Progenitor cell of endocrine pancreas (in vitro differentiated cells): ENCODE measurements at places on chromosomes 16 and 17.

DNA sequence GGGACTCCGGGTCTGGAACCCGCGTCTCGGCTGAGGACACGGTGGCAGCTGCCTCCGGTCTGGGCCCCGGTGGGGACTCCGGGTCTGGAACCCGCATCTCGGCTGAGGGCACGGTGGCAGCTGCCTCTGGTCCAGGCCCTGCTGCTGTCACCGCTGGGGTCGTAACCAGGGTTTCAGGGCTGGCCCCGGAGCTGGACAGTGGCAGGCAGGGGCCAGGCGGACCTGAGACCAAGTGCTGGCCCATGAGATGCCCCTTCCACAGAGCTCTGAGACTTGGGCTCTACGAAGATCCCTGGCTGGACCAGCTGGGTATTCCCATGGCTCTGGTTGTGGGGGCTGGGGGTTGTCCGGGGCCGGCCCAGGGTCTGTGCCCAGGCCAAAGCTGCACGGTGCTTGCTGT, 3.8 kb downstream of the RPUSD1 start:
- DNase-seq: no peak

GRCh38 chr17:33233811-33234177, 59.3 kb downstream of the ASIC2 start:
- DNase-seq: no peak

GRCh38 chr17:50564916-50565315, 4.4 kb downstream of the CACNA1G start:
- no peak for DNase-seq

GRCh38 chr16:11133344-11133943, 122.6 kb downstream of the SOCS1 start:
- DNase-seq: no peak

DNA sequence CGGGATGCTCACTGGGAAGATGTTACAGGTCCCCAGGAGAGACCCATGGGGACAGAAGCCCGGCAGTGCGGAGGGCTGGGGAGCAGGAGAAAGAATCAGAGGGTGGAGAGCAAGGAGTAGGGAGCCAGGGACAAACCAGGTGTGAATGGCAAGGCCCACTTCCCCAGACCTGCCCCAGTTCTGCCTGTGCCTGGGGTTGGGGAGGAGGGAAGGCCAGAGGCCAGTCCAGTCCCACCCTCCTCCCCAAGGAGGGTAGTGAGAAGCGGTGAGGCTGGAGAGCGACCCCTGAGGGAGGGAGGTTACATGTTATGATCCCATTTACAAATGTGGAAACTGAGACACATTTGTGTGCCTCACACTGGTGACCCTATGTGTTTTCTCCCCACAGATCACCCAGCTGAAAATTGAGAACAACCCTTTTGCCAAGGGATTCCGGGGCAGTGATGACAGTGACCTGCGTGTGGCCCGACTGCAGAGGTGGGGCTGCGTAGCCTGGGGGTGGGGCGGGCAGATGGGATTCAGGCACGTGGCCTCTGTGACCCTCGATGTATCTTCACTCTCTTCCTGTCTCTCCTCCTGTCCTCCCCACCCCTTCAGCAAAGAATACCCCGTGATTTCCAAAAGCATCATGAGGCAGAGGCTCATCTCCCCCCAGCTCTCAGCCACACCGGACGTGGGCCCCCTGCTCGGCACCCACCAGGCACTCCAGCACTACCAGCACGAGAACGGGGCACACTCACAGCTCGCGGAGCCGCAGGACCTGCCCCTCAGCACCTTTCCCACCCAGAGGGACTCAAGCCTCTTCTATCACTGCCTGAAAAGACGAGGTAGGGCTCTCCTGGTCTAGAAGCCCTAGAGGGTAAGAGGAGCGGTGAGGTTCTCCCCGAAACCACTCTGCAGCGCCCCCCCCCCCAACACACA, 27.5 kb downstream of the TBX4 start:
- DNase-seq: no peak

DNA sequence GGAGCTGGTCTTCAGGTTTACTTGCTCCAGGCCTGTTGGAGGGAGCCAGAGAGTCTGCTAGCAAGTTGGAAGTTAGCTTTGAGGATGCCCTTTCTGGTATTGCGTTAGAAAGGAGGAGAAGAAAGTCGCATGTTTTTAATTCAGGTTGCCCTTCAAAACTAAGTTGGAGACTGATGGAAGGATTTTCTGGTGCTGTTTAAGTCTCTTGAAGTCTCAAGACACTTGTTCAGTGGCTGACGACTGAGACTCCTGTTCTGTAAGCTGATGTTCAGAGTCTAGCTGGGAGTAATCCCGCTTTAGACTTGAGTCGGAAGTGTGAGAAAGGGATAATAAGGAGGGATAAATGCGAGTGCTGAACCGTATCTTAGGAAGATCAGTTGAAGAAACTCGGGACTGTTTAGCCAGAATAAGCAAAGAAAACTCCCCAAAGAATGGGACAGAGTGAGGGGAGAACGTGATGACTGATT, 740 bp downstream of the AATF start:
- DNase-seq: no peak

- no peak for DNase-seq
Measured at GRCh38 chr16:52077607-52078006, 469.3 kb downstream of the TOX3 start.

- DNase-seq: no peak
Measured at GRCh38 chr16:70375636-70376611, 29.2 kb downstream of the DDX19A start.

GRCh38 chr17:51765282-51766135, 393.0 kb downstream of the CA10 start:
- DNase-seq: no peak

GRCh38 chr16:77777745-77778144, 10.6 kb upstream of the VAT1L start:
- no peak for DNase-seq

DNA sequence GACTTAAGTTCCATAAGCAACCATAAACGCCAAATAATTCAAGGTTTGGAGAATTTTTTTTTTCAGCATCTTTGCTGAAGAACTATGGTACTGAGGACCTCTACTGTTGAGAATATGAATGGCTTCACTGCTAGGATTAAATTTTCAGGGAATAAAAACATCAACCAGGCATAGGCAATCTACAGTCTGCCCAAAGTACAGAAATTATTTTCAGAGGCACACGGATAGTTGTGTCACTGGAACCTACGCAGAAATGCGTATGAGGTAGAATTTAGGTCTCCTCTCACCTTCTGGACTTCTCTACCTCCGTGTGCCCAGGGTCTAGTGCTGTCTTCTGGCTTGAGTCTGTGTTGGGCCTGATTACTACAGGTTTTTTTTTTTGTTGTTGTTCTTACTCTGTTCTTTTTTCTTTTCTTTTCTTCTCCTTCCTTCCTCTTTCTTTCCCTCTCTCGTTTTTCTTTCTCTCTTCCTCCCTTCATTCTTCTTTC, 39.7 kb downstream of the NACA2 start:
- DNase-seq: no peak

DNA sequence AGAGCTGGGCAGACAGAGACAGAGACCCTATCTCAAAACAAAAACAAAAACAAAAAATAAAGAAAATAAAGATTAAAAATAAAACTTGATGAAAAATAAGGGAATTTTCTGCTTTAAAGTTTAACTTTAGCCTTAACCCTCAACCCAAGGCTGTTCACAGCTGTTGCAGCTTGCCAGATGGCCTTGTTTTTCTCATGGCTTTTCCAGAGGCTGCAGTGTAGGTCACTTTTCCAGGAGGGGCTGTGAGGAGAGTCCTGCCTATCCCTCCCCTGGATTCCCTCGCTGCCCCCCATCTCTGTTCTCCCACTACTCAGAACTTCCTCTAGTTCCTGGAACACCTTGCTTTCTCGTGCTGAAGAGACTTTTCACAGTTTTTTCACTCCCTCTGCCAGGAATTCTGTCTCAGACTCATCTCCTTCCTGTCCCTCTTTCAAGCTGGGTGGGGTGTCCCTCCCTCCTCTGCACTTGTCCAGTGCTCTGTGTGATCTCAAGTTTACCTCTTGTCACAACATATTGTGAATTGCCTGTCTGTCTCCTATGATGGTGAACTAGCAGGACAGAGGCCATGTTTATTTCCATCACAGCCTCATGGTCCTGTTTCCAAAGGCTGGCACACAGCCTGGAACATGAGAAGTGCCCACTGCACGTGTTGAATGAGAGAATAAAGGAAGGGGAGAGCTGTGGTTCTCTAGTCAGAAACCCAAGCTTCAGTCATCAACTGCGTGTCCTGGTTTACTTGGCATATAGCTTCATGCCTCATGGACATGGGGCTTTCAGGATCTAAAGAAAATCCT, 69.9 kb upstream of the MSI2 start:
- DNase-seq: no peak

GRCh38 chr16:85205747-85206471, 93.6 kb upstream of the CIBAR2 start:
- DNase-seq: no peak

DNA sequence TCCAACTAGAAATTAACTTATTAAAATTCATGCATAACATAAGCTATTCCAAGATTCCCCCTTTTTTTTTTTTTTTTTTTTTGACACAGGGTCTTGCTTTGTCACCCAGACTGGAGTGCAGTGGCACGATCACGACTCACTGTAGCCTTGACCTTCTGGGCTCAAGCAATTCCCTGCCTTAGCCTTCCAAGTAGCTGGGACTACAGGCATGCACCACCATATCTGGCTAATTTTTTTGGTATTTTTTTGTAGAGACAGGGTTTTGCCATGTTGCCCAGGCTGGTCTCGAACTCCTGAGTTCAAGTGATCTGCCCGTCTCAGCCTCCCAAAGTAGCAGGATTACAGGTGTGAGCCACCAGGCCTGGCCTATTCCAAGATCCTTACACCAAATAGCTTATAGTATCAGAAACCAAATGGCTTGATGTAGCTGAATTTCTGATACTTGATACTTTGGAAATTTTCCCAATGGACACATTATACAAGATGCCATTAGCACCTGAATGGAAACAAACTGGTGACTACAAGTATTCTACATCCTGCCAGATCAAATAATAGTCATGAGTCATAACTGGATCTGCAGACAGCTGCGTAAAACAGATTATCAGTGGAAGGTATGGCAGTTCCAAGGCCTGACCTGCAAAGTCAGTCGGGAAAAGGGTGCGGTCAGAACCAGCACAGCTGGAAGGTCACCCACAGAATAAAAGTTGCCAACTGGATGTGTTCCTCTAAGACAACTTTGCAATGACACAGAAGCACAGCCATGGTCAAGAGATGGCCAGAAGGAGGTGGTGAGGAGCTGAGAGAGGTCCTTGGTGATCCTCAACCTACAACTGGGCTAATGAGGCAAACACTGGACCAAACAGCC, 14.5 kb downstream of the TUBG1 start:
- DNase-seq: no peak

DNA sequence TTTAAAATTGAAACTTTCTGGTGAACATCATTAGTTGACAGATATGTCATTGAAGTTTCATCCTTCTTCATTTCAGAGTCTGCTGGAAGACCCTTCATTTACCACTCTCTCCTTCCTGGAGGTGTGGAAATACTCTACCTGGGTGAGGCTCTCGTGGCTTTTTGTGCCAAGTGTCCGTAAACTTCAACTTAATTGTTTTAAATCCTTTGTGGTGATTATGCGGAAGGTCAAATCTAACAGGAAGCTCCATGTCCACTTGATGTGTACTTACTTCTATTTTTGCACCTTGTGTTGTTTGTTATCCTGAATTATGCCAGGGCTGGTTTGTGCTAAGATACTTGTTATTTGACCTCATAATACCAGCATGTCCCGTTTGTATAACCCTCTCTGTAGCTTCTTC, 129.2 kb downstream of the WWOX start:
- DNase-seq: no peak

GRCh38 chr17:2027528-2028233, 2.3 kb upstream of the DPH1 start:
- DNase-seq: no peak

GRCh38 chr17:38877130-38877851, 7.4 kb downstream of the LASP1 start:
- no peak for DNase-seq

GRCh38 chr16:5557448-5557847, 459.9 kb upstream of the EEF2KMT start:
- no peak for DNase-seq

DNA sequence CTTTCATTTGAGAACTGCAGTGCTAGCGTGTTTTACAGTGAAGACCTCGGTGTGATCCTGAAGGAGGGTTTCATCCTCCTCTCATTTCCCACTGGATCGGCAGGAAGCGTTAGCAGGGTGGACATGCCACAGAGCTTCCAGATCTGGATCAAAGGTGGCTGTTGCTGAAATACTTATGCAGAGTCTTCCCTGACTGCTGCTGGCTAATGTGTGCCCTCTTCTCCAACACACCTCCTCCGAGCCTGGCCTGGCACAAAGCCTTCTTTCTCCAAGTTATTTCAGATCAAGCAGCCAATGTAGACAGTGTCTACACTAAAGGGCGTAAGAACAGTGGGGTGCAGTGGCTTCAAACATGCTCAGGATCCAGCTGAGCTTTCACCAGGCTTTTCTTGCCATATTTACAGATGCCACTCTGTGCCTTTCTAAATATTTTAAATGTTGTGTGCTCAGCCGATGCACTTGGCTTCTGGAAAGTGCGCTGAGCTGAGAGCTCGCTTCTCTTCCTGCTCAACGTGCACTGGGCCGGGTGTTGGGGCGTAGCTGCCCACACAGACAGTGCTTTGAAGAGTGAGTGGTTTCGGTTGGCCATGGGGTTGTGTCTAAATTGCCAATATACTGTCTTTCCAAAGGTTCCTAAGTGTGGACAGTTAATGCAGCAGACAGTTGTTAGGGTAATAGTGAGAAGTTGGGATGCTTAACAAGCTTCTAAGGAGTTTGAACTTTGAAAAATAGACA, 2.1 kb downstream of the ZNF750 start:
- DNase-seq: no peak

GRCh38 chr17:48247603-48248002, 140.0 kb downstream of the SNX11 start:
- no peak for DNase-seq

DNA sequence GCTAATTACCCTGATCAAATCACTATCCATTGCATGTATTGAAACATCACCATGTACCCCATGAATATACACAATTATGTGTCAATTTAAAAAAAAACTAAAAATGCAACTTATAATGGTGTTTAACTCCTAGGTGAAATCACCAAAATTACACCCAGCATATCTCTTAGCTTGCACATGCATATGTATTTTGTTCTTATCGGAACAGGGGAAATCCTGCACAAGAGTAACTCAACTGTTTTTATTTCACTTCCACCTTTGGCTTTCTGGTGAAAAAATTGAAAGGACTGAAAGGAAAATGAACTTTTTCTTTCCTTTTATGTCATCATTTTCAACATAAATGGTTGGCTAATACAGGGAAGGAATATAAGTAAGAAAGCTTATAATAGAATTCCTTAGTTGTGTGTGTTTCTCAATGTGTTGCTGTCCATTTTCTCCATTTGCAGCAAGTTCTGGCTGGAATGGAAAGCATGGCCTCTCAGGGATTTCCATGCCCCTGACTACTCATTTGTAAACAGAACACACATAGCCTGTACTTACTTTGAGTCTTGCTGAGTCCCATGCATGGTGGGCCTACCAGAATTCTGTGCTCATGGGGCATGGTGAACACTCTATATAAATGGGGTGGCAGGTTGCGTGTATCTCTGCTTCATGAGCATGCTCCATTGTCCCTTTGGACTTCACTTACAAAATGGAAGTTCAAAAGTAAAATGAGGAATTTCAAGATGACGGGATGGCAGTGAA, 462.0 kb downstream of the HS3ST3B1 start:
- no peak for DNase-seq

- no peak for DNase-seq
Measured at GRCh38 chr17:38709864-38710603, 5.0 kb downstream of the MLLT6 start.

GRCh38 chr16:83554096-83554495, 253.7 kb upstream of the HSBP1 start:
- DNase-seq: no peak
